ENCODE measurements at places on chromosomes 2 and 18.

DNA sequence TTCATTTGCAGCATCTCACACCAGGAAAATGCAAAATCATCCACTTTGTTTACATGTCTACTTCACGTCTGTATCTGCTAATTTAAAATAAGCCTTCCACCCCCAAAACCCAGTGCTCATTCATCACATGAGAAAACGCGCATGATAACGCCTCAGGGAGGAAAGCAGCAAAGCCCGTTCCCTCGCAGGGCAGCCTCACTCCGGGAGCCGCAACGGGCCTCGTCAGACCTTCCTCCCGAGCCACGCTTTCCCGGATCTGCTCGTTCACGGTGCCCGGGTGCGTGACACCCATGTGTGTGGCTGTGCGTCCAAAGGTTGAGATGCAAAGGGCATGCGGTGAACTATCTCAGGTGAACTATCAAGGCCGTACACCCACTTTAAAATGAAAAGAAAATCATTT lies 59.8 kb downstream of the NDUFA10 start:
- no peak for DNase-seq

GRCh38 chr2:239307221-239307569 lies 93.6 kb downstream of the HDAC4 start:
- DNase-seq: no peak

- DNase-seq: no peak
Measured at GRCh38 chr18:8354304-8354703, 254.9 kb upstream of the RAB12 start.

DNA sequence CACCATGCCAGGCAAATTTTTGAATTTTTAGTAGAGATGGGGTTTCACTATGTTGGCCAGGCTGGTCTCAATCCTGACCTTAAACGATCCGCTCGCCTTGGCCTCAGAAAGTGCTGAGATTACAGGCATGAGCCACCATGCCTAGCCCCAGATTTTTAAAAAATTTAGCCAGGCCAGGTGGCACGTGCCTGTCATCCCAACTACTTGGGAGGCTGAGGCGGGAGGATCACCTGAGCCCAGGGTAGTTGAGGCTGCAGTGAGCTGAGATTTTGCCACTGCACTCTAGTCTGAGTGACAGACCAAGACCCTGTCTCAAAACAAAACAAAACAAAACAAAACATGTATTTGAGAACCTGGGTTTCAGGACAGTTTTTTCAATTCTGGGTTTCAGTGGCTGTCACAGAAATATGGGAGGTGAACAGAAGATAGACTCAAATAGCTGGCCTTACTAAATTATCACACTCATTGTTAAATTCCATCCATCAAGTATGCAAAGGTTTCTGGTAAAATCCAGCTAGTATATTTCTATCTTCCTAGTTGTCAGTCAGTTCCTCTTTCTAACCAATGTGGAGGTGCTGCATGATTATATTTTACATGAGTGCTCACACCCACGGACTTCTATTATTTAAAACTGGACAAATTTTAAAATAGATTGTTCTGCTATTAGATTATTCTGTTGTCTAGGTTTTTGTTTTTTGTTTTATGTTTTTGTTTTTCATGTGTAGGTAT lies 5.4 kb downstream of the ALPG start:
- DNase-seq: no peak

DNA sequence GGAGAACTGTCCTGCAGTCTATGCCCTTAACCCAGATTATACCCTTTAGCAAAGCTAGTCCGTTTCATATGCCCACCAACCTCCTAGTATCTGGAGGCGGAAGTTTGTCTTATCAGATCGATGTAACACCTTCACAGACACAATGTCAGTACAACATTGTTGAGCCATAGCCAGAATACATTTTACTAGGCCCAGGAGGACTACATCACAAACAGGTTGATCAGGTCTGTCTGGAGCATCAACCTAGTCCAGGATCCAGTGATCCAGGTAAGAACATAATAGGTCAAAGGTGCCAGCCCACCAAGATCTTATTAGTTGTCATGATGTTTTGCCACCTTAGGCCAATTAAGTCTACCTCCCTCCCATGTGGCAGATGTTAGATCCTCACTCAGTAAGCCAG lies 2.0 kb upstream of the TPRKB start:
- DNase-seq: no peak

DNA sequence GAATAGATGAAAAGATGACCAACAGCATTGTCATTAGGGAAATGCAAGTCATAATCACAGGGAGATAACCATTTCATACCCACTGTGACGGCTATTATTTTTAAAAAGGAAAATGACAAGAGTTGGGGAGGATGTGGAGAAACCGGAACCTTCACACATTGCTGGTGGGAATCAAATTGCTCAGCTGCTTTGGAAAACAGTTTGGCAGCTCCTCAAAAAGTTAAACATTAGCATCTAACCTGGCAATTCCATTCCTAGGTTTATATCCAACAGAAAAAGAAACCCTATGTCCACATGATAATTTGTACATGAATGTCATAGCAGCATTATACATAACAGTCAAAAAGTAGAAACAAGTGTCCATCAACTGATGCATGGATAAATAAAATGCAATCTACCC lies 58.2 kb downstream of the KCNG3 start:
- no peak for DNase-seq

- no peak for DNase-seq
Measured at GRCh38 chr18:34767601-34768027, 57.5 kb downstream of the DTNA start.

DNA sequence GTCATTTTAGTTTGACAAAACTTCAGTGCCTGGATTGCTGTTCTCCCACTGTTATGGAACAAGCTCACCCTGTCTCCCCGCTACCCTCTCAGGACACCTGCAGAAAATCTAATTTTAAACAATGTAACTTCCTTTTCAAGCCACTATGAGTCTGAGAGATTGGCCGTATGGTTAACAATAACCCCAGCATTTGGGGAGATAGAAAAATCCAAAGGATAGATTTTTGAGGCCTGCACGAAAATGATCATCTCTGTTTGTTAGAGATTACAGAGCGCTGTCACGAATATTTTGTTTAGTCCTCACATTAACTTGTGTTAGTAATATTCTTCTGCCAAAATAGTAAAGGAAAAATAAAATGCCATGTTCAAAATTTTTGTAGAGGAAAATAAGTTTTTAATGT lies 24.7 kb downstream of the CAB39 start:
- DNase-seq: no peak

GRCh38 chr2:216949700-216950413 lies 90.0 kb upstream of the TNP1 start:
- DNase-seq: no peak

All from activated CD8-positive, alpha-beta T cell treated with anti-CD3 and anti-CD28 coated beads for 36 hours (primary cell).